Endodermal cell (in vitro differentiated cells): ENCODE measurements at places on chromosomes 1 and 21.

DNA sequence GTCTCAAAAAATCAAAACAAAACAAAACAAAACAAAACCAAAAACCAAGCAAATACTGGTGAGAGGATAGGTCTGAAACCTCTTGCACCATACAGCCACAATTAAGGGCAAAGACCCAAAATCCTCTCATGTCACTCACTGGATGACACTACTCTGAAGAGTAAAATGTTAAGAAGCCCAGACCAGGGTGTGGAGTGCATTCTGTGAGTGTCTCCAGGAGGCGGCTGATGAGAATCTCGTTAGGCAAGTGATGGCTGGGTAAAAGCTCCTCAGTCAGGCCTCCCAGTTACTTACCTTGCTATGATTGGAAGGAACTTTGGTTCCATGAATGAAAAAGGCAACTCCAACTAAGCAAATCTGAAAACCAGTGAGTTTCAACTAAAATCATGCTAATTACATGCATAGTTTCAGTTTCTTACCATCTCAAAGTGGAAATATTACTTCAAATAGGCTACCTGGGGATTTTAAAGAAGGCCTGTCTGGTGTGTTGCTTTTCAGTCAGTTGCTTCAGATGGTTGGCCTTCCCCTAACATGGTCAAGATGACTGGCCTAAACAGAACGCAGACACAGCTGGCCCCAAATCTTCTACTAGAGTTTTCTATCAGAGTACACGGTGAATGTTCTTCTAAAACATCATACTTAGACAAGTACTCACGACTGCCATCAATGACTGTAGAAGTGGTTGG is 95.1 kb downstream of the KIAA0319L start:
- DNase-seq: no peak

DNA sequence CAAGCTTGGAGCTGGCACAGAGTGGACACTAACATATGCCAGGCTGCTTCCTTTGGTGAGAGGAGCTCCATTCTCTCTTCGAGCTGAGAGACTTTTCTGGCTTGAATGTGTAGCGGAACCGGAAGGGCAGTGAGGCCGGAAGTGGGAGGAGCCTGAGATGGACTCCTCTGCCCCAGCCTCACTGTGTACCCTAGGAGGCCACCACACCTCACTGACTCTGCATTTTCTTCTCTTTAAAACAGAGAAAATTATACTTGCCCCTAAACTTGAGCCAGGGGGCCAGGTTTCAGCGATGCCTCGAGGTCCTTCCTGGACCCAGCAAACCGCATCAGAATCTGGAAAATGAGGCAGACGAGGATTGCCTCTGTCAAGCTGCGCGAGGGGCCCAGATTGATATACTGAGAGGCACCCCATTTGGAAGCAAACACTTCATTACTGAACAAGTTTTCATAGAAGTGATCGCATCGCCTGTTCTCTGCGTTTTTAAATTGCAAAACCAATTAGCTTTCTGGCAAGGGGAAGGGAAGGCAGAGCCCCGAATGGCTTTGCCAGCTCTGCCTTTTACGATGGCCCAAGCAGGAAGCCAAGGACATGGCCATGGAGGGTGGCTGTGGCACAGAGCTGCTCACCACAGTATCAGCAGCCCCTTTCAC is 708.1 kb downstream of the PTPRU start:
- no peak for DNase-seq

DNA sequence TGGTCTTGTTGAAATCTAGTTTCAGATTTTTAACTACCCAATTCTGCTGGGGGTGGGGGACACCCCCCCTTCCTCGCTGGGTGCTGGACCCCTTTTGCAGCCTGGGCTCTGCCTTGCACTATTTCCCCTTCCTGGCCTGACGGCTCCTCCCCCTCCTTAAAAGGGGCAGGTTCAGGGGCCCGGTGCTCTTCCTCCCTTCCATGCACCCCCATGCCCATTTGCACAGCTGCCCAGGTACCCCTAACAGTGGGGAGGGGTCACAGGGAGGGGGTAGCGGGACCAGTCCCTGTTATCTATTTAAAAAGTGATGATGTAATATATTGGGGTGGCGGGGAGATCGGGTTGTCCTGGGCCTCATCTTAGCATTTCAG is 15.3 kb downstream of the ZBTB7B start:
- DNase-seq: no peak

DNA sequence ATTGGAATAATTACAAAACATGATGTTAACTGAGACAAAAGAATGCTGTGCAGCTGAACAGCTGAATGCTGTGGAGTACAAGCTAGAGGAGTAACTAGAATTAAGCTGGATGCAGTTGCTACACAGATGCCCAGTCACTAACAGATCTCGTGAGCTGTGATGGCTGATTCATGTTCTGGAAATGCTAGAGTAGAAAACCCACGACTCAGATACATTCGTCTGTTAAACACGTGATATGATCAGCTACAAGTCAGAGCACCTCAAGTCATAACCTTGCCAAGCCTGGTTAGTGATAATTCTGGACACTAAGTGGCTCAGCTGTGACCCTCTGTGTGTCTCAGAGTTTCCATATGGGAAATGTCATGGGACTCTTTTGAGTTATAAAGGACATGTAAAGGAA is 89.7 kb upstream of the ESRRG start:
- DNase-seq: no peak

GRCh38 chr1:208791456-208791855 is 547.3 kb upstream of the PLXNA2 start:
- no peak for DNase-seq
